Sigmoid colon (tissue), 7 donors: ENCODE measurements at places on chromosomes 12 and 14. TPM values are rescaled to one million over a fixed set of nuclear protein-coding genes. Genes with fewer than 3 reads are reported as not detected.
A peak's percentile ranks its signal among the peaks of the same experiment; 100 is the strongest.

SLC6A15 gene
- polyA plus RNA-seq = not detected

- H3K4me1 ChIP-seq = no peaks in the 10 kb centered on the region
- no peak overlapping the region for H3K4me3 ChIP-seq
- no peaks in the 10 kb centered on the region for H3K36me3 ChIP-seq
- no peak for DNase-seq
- H3K27ac ChIP-seq = no peak overlapping the region
Observed at GRCh38 chr14:29043737-29044136, 277.1 kb downstream of the FOXG1 start.

- no peak for DNase-seq
- H3K27ac ChIP-seq = no peak overlapping the region
- no peaks in the 10 kb centered on the region for H3K36me3 ChIP-seq
- peaks cover 3% of the 10 kb centered on the region for H3K27me3 ChIP-seq
Observed at GRCh38 chr14:74429991-74430390, 4.0 kb upstream of the SYNDIG1L start.

DNA sequence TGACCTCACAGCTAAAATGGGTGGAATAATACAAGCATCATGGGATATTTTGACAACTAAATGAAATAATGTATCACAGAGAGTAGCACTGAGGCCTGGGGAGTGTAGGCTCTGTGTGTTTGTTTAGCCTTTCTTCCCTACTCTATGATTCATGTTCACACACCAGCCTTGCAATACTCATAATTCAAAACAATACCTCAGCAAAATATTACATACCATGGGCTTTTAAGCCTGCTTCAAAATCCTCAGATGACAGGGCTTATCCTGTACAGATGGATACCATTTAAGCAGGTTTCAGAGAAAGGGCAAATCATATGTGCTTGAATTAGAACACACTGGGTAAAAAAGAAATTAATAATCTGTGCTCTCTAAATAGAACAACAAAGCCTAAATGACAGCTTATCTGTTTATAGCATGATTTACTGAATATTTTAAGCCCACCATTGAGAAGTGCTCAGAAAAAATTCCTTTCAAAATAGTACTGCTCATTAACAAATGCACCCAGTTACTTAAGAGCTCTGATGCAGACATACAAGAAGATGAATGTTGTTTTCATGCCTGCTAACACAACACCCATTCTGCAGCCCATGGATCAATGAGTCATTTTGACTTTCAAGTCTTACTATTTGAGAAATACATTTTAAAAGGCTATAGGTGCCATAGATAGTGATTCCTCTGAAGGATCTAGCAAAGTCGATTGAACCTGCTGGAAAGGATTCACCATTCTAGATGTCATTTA lies 84.9 kb upstream of the ADAMTS20 start:
- H3K36me3 ChIP-seq = no peaks in the 10 kb centered on the region
- H3K4me1 ChIP-seq = no peaks in the 10 kb centered on the region
- no peak overlapping the region for H3K27ac ChIP-seq
- no peak for DNase-seq
- H3K27me3 ChIP-seq = no peaks in the 10 kb centered on the region

DNA sequence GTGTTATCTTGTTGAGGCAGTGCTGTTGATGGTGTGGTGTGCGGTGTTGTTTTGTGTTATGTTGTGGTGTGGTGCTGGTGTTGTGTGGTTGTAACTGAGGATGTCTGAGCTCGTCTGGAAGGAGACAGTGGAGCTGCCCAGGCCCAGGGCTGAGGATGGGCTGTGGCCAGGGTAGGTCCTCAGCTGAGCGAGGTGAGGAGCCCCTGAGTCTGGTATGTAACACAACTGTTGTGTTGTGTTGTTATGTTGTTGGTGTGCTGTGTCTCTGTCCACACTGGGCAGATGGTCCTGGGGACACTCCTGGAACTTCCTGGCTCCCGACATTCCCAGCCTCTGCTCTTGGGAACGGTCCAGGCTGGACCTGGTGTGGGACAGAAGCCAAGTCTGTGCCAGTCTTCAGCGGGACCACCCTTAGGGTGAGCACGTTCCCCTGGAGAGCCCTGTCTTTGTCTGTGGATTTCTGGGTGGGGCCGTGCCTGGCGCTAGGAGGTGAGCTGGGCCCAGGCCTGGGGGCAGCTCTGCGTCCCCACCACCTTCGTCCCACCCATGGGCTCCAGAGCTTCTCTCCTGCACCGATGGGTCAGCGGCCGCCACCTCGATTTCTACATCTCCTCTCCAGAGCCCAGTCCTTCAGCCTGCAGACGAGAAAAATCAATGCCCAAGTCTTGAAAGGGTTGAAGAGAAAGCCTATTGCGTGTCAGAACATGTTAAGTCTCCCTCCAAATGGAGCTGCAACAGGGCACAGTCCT lies 27.4 kb upstream of the SFSWAP start:
- DNase-seq = no peak
- H3K4me3 ChIP-seq = no peak overlapping the region
- no peak overlapping the region for H3K27ac ChIP-seq
- peaks cover 9% of the 10 kb centered on the region for H3K27me3 ChIP-seq

DNA sequence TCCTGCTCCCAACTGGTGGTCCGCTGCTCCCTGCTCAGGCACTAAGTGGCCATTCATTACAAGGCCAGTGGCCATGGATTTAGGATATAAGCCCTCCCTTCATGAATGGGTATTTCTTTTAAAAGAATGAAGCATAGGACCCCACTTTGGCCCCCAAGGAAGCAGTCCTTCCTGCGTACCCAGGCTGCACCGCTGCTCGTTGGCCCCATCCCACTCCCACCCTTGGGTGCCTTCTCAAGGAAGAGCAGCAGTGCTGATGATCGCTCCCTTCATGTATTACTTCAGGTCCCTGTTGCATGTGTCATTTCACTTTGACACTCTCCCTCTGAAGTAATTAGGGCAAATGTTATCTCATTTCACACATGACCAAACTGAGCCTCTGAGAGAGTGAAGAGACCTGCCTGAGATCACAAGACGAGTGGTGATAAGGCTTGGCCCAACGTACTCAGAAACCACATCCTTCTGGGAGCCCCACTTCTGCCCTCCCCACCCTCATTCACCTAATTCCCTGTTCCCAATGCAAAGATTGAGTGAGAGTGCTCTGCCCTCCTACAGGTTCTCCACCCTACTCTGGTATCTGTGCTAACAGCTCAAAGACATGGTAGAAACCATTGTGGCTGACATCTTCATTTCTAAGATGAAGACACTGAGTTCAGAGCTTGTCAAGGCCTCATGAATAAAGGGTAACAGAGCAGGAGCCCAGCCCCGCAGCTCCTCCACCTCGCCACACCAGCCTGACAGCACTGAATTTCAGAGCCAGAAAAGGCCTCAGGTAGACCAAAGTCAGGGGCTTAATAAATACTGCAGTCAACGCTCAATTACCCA lies 10.3 kb upstream of the KRT2 start:
- no peak overlapping the region for H3K4me3 ChIP-seq
- no peaks in the 10 kb centered on the region for H3K36me3 ChIP-seq
- H3K27ac ChIP-seq = no peak overlapping the region
- DNase-seq = no peak
- no peaks in the 10 kb centered on the region for H3K27me3 ChIP-seq

GRCh38 chr12:16530268-16530850 lies 75.6 kb downstream of the LMO3 start:
- H3K27me3 ChIP-seq = no peaks in the 10 kb centered on the region
- no peak overlapping the region for H3K27ac ChIP-seq
- DNase-seq = no peak
- no peaks in the 10 kb centered on the region for H3K36me3 ChIP-seq

CLEC4A gene
- 4.8 TPM for polyA plus RNA-seq

DNA sequence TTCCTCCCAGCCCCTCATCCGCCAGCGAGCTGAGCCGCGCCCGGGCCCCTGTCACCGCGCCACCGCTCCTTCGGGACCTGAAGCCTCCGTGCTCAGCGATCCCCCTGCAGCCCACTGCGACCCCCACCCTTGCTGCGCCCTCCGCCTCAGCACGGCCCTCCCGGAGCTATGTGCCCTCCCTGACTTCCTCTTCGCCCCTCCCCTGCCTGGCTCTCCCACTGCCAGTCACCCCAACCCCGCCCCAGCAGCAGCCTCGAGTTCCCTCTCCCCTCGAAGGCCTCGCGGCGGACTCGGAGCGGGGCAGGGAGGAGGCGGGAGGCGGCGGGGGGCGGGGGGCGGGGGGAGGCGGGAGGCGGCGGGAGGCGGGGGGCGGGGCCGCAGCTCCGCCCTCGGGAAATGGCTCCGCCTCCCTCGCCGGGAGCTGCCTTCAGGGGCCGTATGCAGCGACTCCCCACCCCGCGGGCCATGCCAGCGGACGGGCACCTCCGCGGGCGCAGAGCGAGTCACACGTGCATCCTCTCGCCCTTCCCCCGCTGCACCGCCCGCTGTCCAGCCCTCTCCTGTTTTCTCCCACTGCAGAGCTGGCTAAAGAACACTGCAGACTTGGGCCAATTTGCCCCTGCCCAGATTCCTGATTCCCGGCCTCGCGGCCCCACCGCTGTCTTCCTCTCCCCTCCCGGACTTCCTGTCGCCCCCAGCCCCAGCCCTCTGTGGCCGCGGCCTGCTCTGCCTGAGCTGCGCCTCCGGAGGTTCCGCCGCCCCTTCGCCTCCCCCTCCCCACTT lies 29.1 kb upstream of the ADIPOR2 start:
- H3K36me3 ChIP-seq = no peaks in the 10 kb centered on the region
- no peaks in the 10 kb centered on the region for H3K27me3 ChIP-seq
- peak; percentile 97 for DNase-seq
- H3K4me1 ChIP-seq = no peaks in the 10 kb centered on the region
- peak overlapping the region; percentile 90 for H3K27ac ChIP-seq

- H3K4me1 ChIP-seq = no peaks in the 10 kb centered on the region
- H3K27me3 ChIP-seq = no peaks in the 10 kb centered on the region
- H3K4me3 ChIP-seq = no peak overlapping the region
Observed at GRCh38 chr12:74250891-74251290, 286.7 kb upstream of the ATXN7L3B start.

HPD gene
- 2.4 TPM for polyA plus RNA-seq

KRT80 gene
- polyA plus RNA-seq = not detected

COCH gene
- 1.2 TPM for polyA plus RNA-seq

GRCh38 chr12:6157482-6157881 lies 33.0 kb upstream of the VWF start:
- H3K27me3 ChIP-seq = no peaks in the 10 kb centered on the region
- H3K27ac ChIP-seq = no peak overlapping the region
- no peaks in the 10 kb centered on the region for H3K4me1 ChIP-seq
- no peaks in the 10 kb centered on the region for H3K36me3 ChIP-seq
- no peak for DNase-seq

- H3K4me3 ChIP-seq = no peak overlapping the region
- peaks cover 7% of the 10 kb centered on the region for H3K4me1 ChIP-seq
- H3K27me3 ChIP-seq = no peaks in the 10 kb centered on the region
- DNase-seq = no peak
- no peak overlapping the region for H3K27ac ChIP-seq
Observed at GRCh38 chr14:53350866-53351265, 197.7 kb upstream of the DDHD1 start.

- no peak overlapping the region for H3K4me3 ChIP-seq
- no peaks in the 10 kb centered on the region for H3K36me3 ChIP-seq
- no peak overlapping the region for H3K27ac ChIP-seq
- no peaks in the 10 kb centered on the region for H3K27me3 ChIP-seq
Observed at GRCh38 chr14:97618917-97619690, 821.9 kb downstream of the VRK1 start.

DNA sequence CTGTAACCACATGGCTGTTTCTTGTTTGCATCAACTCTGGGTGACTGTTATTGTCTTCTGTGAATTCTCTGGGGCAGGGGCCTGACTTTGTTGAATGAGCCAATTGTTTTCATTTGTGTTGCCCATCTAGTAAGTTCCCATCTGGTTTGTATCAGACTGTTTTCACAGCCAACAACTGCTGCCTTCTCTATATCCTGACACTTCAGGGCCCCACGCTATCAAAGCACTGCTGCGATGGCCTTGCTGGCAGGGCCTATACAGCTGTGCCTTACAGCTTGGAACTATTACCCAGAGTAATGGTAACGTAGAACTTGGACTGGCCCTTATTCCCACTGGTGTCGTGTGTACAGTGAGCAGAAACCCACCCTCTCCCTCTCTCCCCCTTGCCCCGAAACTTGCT lies 104.3 kb upstream of the DACT1 start:
- H3K27ac ChIP-seq = peak overlapping the region; percentile 51
- H3K4me3 ChIP-seq = no peak overlapping the region
- no peaks in the 10 kb centered on the region for H3K27me3 ChIP-seq
- no peak for DNase-seq
- H3K36me3 ChIP-seq = no peaks in the 10 kb centered on the region
- peaks cover 33% of the 10 kb centered on the region for H3K4me1 ChIP-seq

KRT5 gene
- polyA plus RNA-seq = 7.8 TPM

DNA sequence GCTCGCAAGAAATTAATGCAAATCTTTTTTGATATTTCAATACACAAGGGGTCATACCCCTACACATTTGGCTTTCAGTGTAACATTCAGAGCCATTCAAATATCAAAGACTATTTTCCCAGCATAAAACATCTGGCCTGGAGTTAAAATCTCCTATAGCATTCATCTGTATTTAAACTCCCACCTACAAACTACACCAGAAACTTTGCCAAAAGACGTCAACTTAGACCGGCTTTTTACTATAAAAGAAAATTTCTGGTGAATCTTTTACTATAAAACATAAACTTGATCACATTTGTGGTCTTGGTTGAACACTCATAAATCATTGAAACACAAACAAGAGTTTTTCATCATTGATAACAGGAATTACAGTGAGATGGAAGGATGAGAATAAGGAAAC lies 473.3 kb upstream of the DCN start:
- no peak overlapping the region for H3K27ac ChIP-seq
- DNase-seq = no peak
- H3K4me1 ChIP-seq = no peaks in the 10 kb centered on the region

DNA sequence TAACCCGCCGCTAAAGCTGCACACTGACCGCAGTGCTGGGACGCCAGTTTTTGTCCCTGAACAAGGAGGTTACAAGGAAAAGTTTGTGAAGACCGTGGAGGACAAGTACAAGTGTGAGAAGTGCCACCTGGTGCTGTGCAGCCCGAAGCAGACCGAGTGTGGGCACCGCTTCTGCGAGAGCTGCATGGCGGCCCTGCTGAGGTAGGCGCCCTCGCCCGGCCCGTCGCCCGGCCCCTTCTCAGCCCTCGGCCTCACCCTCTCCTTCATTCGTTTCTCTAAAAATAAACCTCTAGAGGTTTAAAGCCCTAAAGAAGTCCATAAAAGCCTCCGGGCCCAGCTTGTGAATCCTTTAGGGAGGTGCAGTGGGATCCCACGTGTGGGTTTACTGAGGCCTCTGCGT lies 52.2 kb upstream of the AMN start:
- H3K36me3 ChIP-seq = peaks cover 4% of the 10 kb centered on the region
- H3K4me1 ChIP-seq = no peaks in the 10 kb centered on the region
- no peaks in the 10 kb centered on the region for H3K27me3 ChIP-seq
- no peak overlapping the region for H3K27ac ChIP-seq
- no peak for DNase-seq

ASB2 gene
- polyA plus RNA-seq = 10.0 TPM

GYS2 gene
- polyA plus RNA-seq = not detected
